ENCODE measurements at places on chromosomes 16 and 17. TPM values are rescaled to one million over a fixed set of nuclear protein-coding genes. Genes with fewer than 3 reads are reported as not detected.

The DPEP3 gene
- not detected for total RNA-seq

DNA sequence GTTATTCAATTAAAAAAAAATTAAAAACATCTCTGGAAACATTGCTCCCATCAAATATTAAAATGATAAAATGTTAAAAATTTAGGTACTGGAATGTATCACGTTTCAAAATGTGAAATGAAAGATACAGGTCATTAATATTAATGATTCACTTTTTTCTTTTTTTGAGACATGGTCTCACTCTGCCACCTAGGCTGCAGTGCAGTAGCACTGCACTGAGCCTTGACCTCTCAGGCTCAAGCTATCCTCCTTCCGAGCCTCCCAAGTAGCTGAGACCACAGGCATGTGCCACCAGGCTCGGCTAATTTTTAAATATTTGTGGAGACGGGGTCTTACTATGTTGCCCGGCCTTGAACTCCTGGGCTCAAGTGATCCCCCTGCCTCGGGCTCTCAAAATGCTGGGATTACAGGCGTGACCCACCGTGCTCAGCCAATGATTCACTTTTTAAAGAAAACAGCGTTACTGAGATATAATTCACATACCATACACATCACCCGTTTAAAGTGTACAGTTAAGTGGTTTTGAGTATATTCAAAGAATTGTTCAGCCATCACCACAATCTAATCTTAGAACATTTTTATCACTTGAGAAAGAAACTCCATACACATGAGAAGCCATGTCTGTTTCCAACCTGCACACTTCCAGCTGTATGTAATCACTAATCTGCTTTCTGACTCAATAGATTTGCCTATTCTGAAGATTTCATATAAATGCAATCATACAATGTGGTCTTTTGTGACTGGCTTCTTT, 19.1 kb upstream of the NETO2 start:
- ATAC-seq, result no peak

The EFCAB13 gene
- 5.0 TPM for total RNA-seq

- ATAC-seq, result peak; percentile 7
These were observed 724 bp downstream of the MVP start for GRCh38 chr16:29820730-29821642.

DNA sequence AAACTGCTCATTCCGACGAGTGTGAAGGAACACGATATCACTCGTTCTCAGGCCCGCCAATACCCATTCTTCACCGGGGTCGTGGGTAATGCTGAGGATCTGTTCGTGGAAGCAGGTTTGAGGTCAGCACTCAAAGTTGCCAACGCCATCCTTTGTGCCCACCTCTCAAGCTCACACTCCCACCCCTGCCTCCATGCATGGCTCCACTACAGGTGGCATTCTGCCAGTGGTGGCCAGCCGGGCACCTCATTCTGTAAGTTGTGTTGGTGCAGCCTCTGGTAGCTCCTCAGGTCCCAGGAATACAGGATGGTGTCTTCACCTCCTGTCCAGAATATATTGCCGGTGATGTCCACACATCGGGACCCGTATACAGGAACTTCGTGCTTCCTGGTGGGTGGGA, 10.7 kb downstream of the TLE7 start:
- ATAC-seq, result no peak

GRCh38 chr16:31707743-31708335, 165.8 kb upstream of the ZNF267 start:
- ATAC-seq, result no peak

The VTN gene
- total RNA-seq, result 0.43 TPM

The PRPSAP1 gene
- 76.7 TPM for total RNA-seq

DNA sequence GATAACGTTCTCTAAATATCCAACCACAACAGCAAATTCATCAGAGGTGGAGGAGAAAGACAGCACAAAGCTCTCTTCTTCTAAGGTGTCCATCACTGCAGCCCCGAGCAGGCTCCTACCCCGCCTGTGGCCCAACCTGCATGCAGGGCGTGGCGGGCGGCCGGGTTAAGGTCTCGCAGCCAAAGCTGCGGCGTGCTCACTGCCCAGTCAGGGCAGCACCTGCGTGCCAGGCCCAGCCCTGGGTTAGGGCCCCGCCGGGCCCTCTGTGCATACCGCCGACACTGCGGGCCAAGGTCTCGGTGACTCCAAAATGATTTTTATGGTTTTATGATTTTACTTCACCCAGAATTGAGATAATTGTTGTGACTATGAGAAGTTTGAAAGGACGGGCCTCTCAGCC, 57.8 kb downstream of the FOXK2 start:
- ATAC-seq, result no peak

DNA sequence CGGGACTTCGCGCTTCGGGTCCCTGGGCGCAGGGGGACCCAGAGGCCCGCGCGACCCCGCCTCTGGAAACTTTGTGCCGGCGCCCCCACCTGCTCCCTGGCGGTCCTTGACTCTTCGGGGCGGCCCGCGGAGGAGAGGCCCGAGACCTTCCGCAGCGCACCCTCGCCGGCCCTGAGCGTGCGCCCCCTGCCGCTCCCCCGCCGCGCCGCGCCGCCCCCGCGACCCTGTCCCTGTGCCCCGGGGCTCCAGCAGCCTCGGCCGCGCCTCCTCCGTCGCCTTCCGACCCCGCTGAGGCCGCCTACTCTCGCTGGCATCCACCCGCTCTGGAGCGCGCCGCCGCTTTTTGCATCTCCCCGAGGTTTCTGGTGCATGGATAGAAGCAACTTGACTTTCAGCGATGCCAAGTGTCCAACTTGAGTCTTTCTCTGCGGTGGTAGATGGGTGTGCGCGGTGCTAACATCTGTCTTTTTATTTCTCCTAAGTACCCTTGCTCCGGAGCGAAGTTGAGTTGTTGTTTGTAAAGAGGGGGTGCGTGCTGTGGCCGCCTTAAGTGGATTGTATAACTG, 414 bp downstream of the DUSP14 start:
- ATAC-seq, result peak; percentile 23

- no peak for ATAC-seq
These were observed 41.6 kb upstream of the IRX6 start for GRCh38 chr16:55282441-55282840.

DNA sequence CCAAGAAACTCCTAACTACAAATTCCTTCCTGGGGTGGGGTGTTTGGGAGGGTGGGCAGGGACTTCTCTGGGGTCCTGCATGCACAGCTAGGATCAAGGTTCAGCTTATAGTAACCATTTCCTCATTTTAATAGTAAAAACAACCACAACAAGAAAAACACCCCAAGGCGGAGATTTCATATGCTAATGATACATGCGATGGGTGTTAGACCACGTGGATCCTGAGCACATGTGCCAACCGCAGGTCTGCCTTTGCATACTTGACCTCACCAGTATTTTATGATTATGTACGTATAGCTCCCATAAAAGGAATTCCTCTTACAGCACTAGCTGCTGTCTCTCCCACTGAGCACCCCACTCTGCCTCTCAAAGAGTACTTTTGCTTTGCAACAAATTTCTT, 1.9 kb downstream of the KRTAP4-11 start:
- no peak for ATAC-seq

- ATAC-seq, result peak; percentile 38
These were observed 27.8 kb downstream of the KNOP1 start for GRCh38 chr16:19690196-19690595.

DNA sequence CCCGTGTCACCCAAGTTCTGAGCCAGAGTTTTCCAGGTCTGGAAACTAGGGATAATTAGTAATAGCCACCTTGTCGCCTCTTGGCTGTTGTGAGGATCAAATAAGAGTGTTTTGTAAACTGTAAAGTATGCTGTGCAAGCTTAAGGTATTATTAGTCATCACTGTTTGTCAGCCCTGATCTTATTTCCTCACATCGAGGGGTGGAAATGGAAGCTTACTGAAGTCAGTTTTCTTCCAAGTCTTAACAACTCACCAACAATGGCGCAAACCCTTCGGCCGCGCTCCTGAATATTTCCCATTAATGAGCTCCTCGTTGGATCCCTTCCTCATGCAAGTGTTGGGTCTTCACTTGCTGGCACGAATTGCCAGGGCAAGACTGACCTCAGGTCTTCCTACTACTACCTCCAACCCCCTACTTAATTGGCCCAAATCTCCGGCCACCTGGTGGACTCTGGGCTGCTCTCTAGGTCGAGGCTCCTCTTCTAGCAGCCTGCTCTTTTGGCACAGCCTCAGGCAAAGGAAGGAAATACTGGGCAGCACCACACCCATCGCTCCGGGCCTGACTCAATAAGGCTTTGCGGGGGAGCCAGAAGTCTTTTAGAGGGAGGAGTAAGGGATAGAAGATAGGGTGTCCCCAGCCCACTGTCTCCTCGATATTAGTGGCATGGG, 885 bp upstream of the SLC35B1 start:
- peak; percentile 5 for ATAC-seq

GRCh38 chr16:67539691-67540635, 11.3 kb downstream of the RIPOR1 start:
- no peak for ATAC-seq

The GP1BA gene
- 0.59 TPM for total RNA-seq

The CDT1 gene
- total RNA-seq, result 1.9 TPM

The AOC3 gene
- total RNA-seq, result 1.3 TPM

- no peak for ATAC-seq
These were observed 11.5 kb downstream of the UBALD2 start for GRCh38 chr17:76276461-76277299.

Data from motor neuron (in vitro differentiated cells).